NCI-H1694 treated with DMSO at 0.1 percent for 48 hours (cell line): ENCODE measurements at places on chromosomes 4 and X.

GRCh38 chrX:12370497-12370986, 232.3 kb downstream of the FRMPD4 start:
- DNase-seq = no peak

DNA sequence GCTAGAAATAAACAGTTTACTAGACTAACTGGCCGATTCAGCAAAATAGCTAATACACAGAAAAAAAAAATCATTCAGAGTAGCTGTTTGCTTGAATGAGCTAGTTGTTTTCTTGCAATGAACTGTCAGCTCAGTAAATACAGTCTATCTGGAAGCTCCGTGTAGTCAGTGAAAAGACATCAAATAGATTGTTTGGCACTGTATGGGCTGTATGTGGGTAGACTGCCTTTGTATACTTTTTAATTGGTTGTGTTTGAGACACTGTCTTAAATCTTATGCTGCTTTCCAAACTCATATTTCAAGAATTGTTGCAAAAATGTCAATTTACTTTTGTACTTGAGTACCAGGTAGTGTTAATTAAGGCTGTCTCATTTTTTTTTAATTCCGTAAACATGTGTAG, 61.6 kb upstream of the GPR174 start:
- no peak for DNase-seq

GRCh38 chrX:152537373-152537772, 86.3 kb upstream of the GABRA3 start:
- DNase-seq = no peak

GRCh38 chr4:32219306-32220075, 1499.3 kb downstream of the PCDH7 start:
- DNase-seq = no peak

- no peak for DNase-seq
These were observed 33.5 kb downstream of the SMS start for GRCh38 chrX:21974011-21974385.

DNA sequence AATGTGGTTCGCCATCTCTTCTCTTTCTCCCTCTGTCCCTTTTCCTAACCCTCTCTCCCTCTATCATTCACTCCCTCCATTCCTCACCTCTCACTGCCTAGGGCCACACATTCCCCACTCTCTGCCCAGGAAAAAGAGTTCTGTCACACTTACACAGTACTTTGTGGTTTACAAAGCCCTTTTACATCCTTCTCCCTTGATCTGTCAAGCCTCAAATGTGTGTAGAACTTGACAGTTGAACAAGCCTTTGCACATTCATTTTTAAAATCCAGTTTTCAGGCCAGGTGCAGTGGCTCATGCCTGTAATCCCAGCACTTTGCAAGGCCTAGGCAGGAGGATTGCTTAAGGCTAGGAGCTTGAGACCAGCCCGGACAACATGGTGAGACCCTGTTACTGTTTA, 156.3 kb downstream of the VSIG4 start:
- no peak for DNase-seq

DNA sequence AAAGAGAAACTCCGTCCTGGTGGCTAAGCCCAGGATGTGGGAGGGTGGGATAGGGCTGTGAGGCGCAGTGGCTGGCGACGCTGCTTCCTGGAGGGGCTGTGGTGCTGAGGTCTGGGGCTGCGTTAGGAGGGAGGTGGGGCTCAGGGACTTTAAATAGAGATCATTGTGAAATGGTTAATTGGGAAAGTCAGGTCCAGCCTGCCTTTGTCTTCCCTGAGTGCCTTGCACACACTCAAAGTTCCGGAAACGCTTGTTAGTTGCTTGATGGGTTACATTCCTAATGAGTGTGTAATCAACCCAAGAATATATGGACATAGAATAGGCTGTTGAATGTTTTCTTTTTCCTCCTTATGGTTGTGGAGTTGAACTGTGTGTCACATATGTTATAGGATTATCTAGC, 55.7 kb upstream of the CLDN34 start:
- DNase-seq = no peak

DNA sequence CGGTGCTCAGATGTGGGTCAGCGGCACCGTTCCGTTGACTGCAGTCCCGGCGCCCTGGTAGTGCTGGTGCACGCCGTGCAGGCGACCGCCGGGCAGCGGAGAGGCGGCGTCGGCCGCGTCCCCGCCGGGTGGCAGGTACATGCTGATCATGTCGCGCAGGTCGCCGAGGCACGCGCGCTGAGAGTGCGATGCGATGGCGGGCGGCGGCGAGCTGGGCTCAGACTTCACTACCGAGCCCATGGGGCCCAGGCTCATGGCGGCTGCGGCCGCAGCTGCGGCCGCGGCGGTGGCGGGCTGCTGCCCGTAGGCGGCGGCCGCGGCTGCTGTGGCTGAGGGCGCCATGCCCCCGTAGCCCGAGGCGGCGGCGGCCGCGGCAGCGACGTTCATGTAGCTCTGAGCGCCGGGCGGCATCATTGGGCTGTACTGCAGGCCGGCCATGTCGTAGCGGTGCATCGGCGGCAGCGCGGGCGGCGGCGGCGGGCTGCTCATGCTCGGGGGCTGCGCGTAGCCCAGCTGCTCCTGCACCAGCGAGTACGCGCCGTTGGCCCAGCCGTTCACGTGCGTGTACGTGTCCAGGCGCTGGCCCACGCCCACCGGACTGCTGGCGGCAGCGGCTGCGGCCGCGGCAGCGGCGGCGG, 1.0 kb downstream of the SOX3 start:
- no peak for DNase-seq

DNA sequence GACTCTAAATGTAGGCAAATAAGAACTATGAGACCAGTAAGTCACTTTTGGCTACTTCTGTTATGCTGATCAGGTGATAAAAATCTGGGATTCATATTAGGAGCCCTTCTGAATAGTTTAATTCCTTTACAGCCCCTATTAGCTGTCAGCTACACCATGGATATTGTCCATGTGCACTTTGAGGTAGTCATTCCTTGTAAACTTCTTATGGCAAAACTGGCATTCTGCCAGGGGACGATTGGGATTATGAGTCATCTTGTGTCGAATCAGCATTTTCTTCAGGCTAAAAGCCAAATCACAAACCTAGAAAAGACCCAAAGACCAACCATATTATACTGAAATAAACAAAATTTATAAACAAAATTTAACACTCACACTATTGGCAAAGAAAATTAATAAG, 227.6 kb downstream of the PRDM5 start:
- DNase-seq = no peak

DNA sequence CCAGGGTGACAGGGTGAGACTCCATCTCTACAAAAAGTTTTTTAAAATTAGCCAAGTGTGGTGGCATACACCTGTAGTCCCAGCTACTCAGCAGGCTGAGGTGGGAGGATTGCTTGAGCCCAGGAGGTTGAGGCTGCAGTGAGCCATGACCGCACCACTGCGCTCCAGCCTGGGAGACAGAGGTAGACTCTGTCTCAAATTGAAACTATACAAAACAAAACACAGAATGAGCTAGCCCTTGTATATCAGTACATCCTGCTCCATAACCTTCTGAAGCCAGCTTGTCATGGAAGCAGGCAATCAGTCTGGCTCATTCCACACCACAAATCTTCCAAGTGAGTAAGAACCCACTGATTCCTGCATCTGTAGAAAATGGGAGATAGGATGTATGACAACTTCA, 49.0 kb downstream of the CD99L2 start:
- no peak for DNase-seq

GRCh38 chr4:113773756-113774155, 12.2 kb upstream of the CAMK2D start:
- DNase-seq = no peak

- no peak for DNase-seq
These were observed 684.0 kb upstream of the PRKX start for GRCh38 chrX:4397471-4397870.

GRCh38 chr4:187811591-187811990, 184.0 kb upstream of the ZFP42 start:
- no peak for DNase-seq

GRCh38 chr4:150136481-150136880, 58.2 kb downstream of the DCLK2 start:
- no peak for DNase-seq

DNA sequence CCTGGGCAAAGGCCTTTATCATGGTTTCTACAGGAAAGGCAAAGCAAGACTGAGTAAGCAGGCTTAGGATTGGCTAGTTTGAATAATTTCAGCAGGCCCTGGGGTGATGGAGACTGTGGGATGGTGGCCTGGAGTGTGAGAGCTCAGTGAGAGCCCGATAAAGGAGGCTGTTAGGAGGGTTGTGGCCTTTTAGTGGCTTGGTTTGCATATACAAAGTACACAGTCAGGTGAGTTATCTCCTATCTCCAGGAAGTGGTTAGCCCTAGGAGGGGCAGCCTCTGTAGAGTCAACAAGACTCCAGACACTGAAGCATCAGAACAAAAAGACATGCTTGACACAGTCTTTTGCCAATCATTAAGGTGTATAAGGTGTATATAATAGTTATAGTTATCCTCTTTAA, 157.2 kb downstream of the CFAP299 start:
- DNase-seq = no peak

DNA sequence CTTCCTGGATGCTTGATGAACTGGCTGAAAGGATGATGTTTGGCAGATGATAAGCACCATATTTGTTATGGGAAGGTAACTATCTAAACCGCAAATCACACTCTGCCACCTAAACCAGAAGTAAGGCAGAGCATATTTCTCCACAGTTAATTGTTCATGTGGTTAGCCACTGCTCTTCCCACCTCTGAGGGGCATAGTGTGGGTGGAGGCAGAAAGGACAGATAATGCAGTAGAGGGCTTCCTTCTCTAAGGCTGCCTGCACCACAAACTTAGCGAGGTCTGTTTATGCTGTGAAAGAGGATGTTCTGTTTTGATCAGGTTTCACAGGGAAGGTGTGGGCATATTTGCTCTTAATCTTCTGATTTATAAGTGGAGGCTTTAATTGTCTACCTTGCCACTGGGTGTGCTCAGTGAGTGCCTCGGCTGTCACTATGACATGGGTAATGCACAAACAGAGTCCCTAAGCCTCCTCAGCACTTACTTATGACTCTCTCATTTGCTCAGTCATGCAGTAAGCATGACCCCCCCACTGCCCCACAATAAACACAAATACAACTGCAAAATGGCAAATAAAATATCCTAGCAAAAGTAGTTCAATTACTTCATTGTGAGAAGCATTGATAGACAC, 401.0 kb downstream of the TMA16 start:
- DNase-seq = no peak

DNA sequence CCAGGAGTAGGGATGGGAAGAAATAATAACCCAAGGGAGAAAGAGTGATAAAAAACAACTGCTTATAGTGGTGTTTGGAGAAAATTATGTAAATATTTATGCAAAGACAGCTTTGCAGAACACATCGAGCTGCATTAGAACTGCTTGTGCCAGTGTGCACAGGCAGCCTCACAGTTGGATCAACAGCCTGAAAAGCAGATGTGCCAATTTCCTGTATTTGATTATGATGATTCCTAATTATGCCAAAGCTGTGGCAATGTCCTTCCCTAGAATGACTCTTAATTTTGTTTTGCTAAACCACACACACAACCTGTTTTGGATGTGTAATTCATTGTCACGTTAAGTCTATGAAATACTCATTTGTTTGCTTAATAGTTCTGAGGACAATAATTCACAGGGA, 30.6 kb upstream of the ANTXR2 start:
- peak; percentile 58 for DNase-seq

- DNase-seq = no peak
These were observed 57.1 kb downstream of the RELL1 start for GRCh38 chr4:37628977-37629609.

DNA sequence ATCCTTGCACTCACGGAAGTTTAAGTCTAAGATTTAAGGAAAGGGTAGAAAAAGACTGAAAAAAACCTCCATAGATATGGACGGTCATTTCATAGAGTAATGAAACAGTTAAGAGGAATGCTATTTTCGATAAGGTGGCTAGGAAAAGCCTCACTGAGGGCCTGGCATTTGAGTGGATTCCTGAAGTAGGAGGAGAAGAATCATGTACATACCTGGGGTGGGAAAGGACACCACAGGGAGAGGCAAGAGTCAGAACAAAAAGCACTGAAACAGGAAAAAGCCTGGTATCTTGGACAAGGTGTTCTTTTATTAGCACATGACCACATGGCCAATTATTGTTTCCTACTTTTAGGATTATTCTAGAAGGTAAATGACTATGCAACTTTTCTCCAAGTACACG, 547.2 kb upstream of the DIPK2B start:
- DNase-seq = no peak

DNA sequence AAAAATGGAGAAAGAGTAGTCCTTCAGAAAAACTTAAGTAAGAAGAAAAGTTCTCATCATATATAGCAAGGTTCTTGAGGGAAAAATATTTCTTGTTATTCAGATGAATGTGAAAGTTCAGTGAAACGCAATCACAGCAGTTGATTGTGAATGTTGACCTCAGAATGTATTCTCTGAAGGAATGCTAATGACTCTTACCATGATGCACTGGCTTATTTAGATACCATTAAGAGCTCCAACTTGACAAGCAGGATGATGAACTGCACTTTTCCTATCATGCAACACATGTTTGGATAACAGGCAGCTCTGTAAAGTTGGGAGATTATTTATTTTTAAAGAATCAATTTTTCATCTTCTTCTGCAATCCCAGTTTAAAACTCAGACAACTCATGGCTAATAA, 115.5 kb upstream of the MYOZ2 start:
- DNase-seq = no peak

GRCh38 chr4:41507291-41507947, 30.5 kb upstream of the LIMCH1 start:
- DNase-seq = no peak

GRCh38 chr4:35739308-35739707, 505.0 kb downstream of the ARAP2 start:
- no peak for DNase-seq

- peak; percentile 58 for DNase-seq
These were observed 325.5 kb downstream of the PCDH18 start for GRCh38 chr4:137206781-137207180.

DNA sequence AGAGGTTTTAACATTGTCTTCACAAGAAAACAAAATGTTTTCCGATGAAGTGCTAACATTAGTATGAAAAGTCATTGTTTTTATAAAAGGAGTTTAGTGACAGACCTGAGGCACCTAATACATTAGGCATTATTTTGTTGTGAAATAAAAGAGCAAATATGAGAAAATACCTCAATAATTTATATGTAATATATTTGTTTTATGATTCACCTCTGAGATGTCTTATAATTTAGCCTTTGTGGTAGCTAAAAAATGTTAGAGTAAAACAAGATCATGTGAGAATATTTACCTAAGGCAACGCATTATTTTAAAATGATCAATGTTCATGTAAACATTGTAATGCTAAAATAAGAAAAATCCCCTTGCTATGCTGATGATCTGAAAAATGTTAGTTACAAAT, 100.9 kb upstream of the WDFY3 start:
- DNase-seq = no peak

GRCh38 chrX:34437586-34437985, 219.5 kb downstream of the TMEM47 start:
- DNase-seq = no peak

- DNase-seq = no peak
These were observed 833 bp downstream of the FGD1 start for GRCh38 chrX:54494989-54495813.
